ENCODE measurements at places on chromosomes 16 and 17.
A peak's percentile ranks its signal among the peaks of the same experiment; 100 is the strongest.

DNA sequence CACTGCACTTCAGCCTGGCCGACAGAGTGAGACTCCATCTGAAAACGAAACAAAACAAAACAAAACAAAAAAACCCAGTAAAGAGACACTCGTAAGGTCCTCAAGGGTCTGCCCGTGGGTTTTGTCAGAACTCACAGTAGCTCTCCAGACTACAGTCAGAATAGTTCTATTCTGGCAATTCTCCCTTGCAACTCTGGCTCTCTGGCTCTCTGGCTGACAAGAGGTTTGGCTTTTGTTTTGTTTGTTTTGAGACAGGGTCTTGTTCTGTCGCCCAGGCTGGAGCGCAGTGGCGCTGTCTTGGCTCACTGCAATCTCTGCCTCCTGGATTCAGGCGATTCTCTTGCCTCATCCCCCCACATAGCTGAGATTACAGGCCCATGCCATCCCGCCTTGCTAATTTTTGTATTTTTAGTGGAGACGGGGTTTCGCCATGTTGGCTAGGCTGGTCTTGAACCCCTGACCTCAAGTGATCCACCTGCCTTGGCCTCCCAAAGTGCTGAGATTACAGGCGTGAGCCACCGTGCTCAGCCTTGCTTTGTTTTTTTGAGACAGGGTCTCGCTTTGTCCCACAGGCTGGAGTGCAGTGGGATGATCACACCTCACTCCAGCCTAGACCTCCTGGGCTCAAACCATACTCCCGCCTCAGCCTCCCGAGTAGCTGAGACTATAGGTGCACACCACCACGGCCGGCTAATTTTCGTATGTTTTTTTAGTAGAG, 20.5 kb upstream of the CHP2 start:
- no peak for DNase-seq

DNA sequence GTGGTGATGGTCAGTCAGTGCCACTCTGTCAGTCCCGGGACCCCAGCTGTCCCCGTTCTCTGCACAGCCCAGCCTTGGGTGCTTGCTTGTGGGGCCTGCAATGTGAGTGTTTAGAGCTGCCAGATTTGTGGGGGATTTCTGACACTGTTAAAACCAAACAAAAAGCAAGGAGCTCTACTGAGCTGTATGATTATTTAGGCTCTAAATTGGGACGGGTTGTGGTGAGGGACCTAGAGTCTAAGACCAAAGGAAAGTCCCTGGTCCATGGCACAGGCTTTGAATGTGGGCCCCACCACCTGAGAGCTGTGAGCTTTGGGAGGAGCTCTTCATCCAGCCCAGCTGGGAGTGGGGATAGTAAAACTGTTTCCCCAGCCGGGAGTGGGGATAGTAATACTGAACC, 63.3 kb downstream of the KSR1 start:
- DNase-seq: no peak

DNA sequence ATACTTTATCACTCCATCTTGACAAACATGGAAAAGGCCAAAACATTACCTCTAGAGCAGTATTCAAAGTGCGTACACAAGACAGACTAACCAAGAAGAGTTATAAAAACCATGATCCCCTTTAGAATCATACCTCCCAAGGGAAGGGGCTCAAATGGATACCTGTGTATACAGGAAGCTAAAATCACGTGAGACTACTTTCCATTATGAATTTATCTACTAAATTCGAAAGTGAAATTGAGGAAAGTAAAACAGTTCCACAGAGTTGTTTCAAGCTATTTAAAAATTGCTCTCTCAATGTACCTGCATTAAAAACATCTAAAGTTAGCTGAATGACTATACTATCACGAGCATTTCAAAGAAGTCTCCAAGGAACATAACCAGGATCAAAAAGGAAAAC, 32.7 kb downstream of the AP1G1 start:
- peak; percentile 9 for DNase-seq

GRCh38 chr16:17301184-17301583, 169.6 kb downstream of the XYLT1 start:
- DNase-seq: no peak

DNA sequence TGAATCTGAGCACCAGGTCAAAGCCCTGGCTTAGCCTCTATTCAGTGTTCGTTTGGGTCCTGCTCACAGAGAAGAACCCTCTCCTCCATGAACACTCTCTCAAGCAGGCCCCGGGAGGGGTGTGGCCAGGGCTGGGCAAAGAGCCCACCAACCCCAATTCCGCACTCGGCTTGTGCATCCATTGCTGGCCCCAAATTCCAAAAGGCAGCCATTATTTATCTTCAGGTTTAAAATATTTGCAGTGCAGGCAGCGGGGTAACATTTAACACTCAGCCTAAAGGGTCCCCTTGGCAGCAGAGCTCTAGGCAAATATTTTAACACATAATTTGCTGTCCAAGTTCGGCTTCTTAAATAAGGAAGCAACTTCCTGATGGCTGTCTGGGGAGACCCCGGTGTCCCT, 115.7 kb downstream of the ZNF423 start:
- DNase-seq: no peak

Data from GM19239 (cell line).